Hippocampal formation (tissue), 2 donors: ENCODE measurements at places on chromosomes 1 and 21.

DNA sequence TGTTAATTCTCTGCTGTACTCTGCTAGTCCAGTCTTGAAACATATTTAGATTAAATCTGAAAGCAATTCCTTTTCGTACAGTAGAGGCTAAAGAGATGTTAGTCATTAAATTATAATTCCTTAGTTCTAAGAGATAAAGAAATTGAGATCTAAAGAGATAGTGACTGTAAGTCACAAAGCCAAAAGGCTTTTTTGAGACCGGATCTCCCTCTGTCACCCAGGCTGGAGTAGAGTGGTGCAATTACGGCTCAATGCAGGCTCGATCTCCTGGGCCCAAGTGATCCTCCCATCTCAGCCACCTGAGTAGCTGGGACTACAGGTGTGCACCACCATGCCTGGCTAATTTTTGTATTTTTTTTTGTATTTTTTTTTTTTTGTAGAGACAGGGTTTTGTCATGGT is 64.7 kb downstream of the TPR start:
- no peak for DNase-seq

DNA sequence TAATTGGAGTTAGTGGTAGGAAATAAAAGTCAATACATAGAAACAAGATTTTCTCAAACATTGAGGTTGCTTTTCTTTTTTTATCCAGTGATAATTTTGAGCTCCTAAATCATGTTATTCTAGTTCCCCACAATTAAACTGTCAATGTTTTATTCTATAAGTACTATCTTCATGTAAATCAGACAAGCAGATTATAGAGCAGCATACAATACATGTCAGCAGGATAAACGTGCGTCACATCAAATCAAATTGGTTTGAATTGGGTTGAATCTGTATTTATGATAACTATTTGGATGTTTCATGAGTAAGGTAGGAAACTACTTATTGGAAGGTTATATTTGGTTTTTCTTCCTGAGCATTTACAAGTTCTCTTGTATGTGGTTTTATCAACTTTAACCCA is 2028.7 kb downstream of the NCAM2 start:
- DNase-seq = no peak

DNA sequence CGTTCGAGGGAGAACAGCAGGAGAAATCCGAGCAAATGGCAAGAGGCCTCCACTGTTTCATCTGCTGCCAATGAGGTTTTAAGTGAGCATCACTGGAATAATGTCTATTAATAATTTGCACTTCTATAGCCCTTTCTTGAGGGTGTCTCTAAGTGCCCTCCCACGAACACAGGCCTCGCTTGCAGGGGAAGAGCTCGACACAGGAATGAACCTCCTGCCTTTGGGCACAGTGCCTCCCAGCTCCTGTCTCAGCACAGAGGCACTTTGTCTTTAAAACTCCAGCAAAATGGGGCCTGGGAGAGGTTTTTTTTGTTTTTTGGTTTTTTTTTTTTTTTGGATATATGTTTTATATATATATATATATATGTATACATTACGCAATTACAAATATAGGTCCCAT is 56.6 kb downstream of the OLIG1 start:
- DNase-seq = peak; percentile 25

DNA sequence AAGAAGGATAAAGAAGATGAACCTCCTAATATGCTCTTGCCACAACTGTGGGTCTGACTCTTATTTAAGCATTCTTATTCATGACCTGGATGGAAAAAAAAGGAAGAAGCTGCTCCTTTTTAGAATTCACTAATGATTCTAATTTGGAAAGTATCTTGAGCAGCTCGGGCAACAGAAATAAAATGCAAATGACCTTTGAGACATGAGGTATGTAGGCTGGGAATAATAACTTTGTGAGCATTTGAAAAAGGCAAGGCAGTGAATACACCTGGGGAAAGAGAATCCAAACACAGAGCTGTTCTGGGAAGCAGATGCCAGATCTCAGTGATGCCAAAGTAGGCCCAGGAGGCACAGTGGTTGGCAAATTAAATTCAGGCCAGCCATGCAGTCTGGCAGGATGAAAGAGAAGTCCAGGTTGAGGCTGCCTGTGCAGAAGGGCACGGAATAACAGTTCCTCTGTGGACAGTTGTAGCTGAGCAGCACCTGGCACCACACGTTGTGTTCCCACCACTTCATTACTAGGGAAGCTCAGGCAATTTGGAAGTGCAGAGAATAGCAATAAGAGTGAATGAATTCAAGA is 320.8 kb upstream of the ST6GALNAC5 start:
- no peak for DNase-seq

- no peak for DNase-seq
Measured at GRCh38 chr21:31133243-31133830, 95.1 kb upstream of the KRTAP19-8 start.
